ENCODE measurements at places on chromosomes 1 and 21. TPM values are rescaled to one million over a fixed set of nuclear protein-coding genes. Genes with fewer than 3 reads are reported as not detected.

GRCh38 chr1:204217648-204218000 is 3.8 kb upstream of the GOLT1A start:
- DNase-seq, result no peak

Gene SH2D5
- not detected for polyA plus RNA-seq

DNA sequence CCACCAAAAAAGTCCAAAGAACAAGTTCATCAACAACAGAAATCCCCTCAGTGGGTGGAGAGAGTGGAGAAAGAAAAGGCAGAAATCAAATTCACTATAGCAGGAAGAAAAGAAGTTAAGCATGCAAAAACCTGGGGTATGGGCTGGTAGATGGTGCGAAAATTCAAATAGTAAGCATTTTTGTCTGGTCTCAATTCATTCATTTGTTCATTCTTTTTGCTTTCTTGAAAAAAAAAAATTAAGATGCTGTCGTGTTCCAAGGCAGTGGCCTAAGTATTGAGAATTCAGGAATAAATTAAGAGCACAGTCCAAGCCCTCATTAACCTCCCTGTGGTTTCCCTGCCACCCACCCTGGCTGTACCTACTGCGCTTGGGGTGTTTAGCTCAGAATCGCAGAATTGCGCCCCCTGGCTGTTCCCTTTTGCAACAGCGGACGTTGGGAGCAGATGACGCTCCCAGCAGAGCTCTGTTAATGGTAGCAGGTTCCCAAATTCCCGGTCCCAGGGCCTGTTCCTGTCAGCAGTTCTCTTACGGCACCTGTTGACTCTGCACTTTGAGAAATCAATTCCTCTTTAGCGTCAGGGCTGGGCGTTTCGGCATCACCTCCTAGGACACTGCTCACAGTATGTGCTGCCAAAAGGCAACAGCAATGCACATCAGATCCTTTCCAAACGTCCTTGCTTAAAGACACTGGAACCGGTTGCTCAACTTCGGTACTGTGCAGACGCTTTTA is 34.0 kb upstream of the SSX2IP start:
- peak; percentile 57 for DNase-seq

GRCh38 chr1:215377746-215378145 is 189.4 kb upstream of the KCTD3 start:
- DNase-seq, result no peak

- no peak for DNase-seq
These were observed 25.9 kb downstream of the CACHD1 start for GRCh38 chr1:64495878-64496277.

- DNase-seq, result no peak
These were observed 91.7 kb downstream of the WDR4 start for GRCh38 chr21:42787613-42788012.

- no peak for DNase-seq
These were observed 58.0 kb downstream of the KIAA0319L start for GRCh38 chr1:35499231-35499630.

- DNase-seq, result no peak
These were observed 308.8 kb downstream of the AJAP1 start for GRCh38 chr1:4963251-4963650.

Gene SDC3
- polyA plus RNA-seq, result not detected

DNA sequence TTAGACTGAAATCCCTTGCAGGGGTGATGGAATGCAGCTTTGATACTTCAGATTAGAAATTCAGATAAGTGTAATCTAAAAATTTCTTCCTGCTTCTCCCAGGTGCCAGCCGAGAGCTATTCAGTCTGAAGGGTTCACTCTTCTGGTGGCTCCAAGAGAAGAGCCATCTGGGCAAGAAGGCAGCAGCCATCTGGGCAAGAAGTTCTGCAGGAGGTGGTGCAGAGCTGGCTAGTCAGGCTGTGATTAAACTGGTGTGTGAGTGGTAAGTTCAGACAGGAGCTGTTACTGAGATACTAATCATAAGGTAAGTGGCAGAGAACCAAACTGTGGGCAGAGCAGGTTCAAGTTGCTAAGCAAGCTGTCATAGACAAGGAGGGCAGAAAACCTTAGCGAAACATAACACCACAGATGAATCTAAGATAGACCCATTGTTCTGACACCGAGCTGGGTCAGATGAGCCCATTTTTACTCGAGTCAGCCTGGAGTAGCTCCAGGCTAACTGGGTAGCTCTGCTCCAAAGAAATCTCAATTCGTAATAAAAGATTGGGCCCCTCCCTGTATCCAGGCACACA is 14.4 kb upstream of the TP53BP2 start:
- no peak for DNase-seq

- DNase-seq, result no peak
These were observed 4.1 kb downstream of the LEPR start for GRCh38 chr1:65424573-65424889.

Gene OR2T2
- polyA plus RNA-seq, result not detected

Gene CLCNKB
- not detected for polyA plus RNA-seq

Gene ANGEL2
- 34.8 TPM for polyA plus RNA-seq

Gene AQP10
- not detected for polyA plus RNA-seq

- DNase-seq, result no peak
These were observed 222.6 kb downstream of the COL24A1 start for GRCh38 chr1:85933961-85934360.
